ENCODE measurements at places on chromosomes 16 and 17.

- no peak for DNase-seq
Observed at GRCh38 chr17:76534831-76535732, 2.4 kb downstream of the CYGB start.

DNA sequence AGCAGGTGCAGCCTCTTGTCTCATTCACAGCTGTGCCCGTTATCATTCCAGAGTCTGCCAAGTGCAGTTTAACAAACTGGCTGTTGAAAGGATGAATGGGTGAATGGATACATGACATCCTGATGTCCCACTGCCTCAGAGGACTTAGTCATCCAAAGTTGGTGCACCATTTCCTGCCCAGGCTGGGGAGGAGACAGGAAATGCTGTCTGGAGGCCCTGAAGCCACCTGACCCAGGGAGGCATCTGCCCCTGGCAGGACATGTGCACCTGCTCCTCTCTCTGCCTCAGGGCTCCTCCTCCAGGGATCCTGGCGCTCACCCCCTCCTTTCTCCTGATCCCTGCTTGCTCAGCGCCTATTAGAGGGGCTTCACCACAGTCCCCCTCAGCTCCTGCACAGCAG is 1.8 kb upstream of the CD300C start:
- no peak for DNase-seq

- DNase-seq, result peak; percentile 4
Observed at GRCh38 chr17:58336456-58337209, 8.0 kb upstream of the TSPOAP1 start.

- peak; percentile 51 for DNase-seq
Observed at GRCh38 chr16:48384520-48385252, 527 bp downstream of the SIAH1 start.

DNA sequence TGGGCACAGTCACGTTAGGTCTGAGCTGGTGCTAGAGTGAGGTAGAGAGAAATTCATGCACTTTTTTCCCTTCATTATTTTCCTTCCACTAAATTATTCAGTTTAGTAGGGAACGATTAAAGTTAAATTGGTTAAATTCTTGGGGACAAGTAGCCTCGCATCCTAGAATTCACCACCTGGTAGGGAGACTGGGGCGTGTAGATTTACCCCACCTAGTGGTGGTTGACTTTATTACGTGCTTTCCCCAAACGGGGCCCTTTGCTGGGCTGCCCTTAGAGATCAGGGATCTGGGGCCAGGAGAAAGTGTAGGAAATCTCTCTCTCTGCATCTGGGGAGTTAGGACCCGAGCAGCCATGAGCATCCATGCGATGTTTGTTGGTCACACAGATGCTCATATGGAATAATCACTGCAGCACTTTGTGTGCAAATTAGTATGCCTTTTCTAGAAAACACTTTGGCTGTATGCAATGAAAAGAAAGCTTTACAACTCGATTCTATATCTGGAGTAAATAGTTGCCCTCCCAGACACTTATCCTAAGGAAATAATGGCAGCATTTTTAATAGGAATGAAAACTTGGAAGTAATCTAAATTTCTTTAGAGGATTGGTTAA is 107.0 kb downstream of the PLCG2 start:
- peak; percentile 43 for DNase-seq

DNA sequence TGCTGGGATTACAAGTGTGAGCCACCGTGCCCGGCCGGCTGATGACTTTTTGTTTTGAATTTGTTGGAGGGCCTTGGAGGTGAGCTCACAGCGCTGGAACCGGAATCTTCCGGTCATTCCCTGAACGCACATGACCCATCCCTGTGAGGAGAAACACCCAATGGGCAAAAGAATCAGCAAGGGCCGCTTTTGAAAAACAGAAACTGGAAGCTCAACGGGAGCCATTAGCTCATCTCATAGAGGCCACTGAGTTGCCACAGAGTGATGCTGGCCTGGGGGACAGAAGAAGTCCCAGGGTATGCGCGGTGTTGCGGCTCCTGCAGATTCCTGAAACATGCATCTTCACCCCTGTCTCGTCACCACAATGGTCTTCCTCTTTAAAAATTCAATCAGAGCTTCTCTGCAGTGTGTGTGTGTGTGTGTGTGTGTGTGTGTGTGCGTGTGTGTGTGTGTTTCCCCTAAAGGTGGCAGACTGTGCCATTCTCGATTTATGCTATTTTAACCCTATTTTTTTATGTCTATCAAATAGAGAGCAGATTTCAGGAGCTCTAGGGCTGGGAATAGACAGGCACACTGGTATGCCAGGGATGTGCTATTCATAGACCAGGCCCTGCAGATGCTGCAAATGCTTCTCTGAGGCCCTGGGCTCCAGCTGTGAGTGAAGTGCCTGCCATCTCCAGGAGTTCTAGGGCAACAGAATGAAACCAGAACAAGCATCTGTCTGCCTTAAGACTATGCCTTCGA is 68.3 kb downstream of the MARCHF10 start:
- no peak for DNase-seq

DNA sequence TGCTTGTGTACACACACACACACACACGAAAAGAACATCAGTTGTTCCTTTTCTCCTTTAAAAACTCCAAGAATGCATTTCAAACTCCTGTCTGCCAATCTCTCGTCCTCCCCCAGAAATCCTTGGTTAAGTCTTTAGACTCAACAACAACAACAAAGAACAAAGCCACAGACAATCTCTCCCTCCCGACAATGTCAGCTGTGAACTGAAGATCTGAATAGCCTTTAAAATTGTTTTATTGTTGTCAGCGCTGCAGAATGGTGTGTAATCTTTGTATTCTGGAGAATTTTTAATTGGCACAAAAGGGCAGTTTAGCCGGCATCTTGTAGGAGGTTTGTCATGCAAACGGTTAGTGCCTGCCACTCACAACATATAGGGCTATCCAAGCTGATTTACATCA is 219.5 kb downstream of the MSI2 start:
- DNase-seq, result no peak

DNA sequence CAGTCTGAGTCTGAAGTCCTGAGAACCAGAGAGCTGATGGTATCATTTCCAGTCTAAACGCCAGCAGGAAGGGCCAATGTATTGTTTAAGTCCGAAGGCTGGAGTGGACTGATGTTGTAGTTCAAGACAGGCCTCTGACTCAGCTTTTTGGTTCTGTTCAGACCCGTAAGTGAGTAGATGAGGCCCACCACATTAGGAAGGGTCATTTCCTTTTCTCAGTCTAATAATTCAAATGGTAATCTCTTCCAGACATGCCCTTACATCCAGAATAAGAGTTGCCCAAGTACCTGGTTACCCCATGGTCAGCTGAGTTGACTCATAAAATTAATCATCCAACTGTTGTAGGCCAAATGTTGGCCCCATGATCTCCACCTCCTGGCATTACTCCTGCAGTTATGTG is 442.6 kb upstream of the HSBP1 start:
- DNase-seq, result no peak

GRCh38 chr16:74998481-74999218 is at the start of gene ZNRF1:
ZNRF1 (plus strand) TSS chr16:74999024; CDS start chr16:74999672, 648 bp downstream.
- DNase-seq, result peak; percentile 84

DNA sequence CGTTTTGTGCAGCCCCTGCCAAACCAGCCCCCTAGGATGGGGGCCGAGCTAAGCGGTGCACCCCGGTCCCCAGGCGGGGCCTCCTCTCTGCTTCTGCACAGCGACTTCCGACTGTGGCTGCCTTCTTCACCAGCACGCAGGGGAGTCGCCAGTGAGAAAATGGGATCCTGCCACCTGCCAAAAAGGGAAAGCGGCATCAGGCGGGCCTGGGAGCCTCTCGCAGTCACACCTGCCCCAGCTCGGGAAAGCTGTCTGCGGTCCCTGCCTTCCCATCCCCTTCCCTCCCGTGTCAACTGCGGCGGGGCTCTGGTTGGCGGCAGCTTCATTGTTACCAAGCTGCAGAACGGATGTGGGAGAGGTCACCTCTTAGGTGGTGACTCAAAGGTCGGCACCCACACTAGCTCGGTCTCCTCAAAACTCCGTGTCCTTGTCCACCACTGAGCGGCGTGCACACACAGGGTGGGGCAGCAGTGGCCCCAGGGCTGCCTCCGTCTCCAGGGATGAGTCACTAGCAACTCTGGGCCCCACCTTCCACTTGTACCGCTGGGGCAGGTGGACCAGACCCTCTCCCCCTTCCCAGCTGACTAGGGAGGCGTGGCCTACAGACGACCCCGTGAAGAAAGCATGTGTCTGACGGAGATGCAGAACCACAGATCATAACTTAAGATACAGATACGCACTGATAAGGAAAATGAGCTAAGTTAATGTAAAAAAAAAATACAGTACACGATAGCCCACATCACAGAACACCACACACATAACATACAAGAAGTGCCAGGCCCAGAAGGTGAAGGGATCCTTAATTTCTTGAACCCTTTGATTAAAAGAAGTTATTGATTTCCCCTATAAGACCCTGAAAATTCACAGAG is 1.5 kb upstream of the PCYT2 start:
- no peak for DNase-seq

GRCh38 chr16:85736921-85737320 is 14.0 kb downstream of the C16orf74 start:
- DNase-seq, result no peak

GRCh38 chr17:36546418-36547093 is 1.8 kb downstream of the GGNBP2 start:
- no peak for DNase-seq
